ENCODE measurements at places on chromosomes 11 and 22.

DNA sequence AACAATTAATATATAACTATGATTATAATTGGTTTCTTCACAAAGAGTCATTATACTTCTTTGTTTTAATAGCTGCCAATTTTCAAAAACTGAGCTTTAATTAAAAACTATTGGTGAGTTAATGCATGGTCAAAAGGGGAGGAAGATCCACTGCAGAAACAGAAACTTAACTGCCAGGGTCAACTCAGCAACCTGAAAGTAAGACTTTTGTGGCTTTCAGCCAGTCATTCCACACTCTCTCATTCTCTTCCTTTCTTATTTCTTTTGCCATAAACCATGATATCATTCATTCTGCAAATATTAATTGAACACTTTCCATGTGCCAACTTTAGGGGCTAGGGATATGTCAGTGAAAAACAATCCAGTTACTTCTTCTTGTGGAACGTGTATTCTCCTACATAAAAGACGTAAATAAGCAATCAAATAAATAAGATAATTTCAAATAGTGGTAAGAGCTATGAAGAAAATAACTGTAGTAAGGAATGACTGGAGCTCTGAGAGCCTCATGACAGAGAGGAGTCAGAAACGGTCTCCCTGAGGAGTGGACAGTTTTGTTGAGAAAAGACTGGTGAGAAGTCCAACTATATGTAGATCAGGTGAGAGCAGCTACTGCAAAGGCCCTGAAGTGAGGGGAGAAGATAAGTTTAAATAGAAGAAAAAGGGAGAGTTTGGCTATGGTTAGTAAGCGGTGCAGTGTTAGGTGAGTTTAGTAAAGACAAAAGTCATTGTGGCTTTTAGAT, 130.5 kb downstream of the GRIA4 start:
- DNase-seq: no peak

- no peak for DNase-seq
Measured at GRCh38 chr11:18294862-18295261, 27.1 kb downstream of the HPS5 start.

- DNase-seq: no peak
Measured at GRCh38 chr11:73288192-73288872, 16.2 kb downstream of the P2RY6 start.

DNA sequence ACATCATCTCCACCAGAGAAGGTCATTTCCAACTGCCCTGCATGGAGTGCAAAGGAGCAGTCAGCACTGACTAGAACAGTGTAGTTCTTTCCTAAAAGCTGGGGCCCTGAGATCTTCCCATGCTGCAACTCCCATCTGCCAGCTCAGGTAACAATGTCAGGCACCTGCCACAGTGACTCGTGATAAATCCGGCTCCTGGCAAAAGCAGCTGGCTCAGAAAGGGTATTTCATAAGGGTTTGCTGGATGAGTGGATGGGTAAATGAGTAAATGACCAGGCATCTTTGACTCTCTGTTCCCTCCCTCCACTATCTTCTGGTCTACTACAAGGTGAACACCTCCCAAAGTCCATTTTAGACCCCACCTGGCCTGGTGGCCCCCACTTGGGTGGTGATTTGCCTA, 403.6 kb downstream of the NXPE2 start:
- peak; percentile 0 for DNase-seq

GRCh38 chr22:20055654-20056053, 24.4 kb upstream of the DGCR8 start:
- DNase-seq: no peak

DNA sequence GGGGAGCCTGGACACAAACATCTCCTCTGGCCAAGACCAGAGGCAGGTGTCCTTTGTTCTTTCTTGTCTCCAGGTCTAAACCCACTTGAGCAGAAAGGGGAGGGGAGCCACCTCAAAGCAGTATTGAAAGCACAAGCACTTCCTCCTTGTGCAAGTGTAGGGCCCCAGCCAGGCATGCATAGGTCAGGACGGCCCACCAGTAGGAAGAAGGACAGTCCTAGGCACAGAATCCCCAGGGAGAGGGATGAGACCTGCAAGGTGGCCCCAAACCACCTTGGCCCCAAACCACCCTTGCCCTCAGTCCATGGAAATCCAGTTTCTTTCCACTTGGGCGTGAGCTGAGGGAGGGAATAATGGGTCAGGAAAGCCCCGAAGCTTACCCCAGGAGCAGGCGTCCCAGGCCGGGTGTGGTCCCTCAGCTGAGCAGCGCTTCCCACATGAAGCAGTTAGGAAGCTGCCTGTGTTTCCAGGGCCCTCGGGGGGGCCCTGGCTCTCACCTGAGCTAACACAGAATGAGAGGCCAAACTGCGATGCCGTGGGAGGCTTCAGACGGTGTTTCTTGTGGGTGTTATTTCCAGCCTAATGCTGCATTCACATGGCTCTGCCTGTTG, 20.4 kb upstream of the IGSF9B start:
- DNase-seq: no peak
